Activated CD4-positive, alpha-beta T cell treated with anti-CD3 and anti-CD28 coated beads, Interleukin-2, amount 50 U/mL, for 48 hours (primary cell): ENCODE measurements at places on chromosomes 2 and 18.
A peak's percentile ranks its signal among the peaks of the same experiment; 100 is the strongest.

GRCh38 chr2:185316383-185316782, 422.2 kb upstream of the FSIP2 start:
- DNase-seq, result no peak

GRCh38 chr2:238899386-238899785, 51.5 kb downstream of the TWIST2 start:
- no peak for DNase-seq

DNA sequence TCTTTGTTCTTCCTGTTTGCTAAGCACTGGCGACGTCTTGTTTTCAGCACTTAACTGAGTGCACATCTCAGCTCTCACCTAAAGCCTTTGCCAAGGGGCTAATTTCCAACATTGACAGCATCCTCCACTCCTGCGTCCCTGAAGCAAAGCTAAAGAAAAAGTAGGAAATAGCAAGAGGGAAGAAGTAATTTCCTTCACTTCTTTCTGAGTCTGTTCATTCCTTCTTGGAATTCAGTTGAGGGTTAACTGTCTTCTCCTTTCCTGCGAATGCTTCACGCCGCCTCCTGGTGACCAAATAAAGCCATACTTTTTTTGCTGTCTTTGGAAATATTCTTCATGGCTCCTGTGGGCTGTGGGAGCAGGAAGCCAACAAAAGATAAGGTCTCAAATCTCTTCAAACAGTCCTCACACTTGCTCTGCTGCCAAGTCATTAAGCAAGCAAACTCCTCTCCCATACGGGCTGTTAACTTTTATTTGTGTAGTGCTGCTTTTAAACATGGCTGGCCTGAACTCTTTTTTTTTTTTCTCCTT, 100.9 kb downstream of the DPP10 start:
- no peak for DNase-seq

GRCh38 chr2:60926741-60927552, 45.6 kb downstream of the REL start:
- DNase-seq, result no peak

- DNase-seq, result no peak
Observed at GRCh38 chr2:27932396-27932795, 41.9 kb downstream of the BABAM2 start.

- DNase-seq, result no peak
Observed at GRCh38 chr2:224426656-224427055, 24.7 kb upstream of the FAM124B start.

DNA sequence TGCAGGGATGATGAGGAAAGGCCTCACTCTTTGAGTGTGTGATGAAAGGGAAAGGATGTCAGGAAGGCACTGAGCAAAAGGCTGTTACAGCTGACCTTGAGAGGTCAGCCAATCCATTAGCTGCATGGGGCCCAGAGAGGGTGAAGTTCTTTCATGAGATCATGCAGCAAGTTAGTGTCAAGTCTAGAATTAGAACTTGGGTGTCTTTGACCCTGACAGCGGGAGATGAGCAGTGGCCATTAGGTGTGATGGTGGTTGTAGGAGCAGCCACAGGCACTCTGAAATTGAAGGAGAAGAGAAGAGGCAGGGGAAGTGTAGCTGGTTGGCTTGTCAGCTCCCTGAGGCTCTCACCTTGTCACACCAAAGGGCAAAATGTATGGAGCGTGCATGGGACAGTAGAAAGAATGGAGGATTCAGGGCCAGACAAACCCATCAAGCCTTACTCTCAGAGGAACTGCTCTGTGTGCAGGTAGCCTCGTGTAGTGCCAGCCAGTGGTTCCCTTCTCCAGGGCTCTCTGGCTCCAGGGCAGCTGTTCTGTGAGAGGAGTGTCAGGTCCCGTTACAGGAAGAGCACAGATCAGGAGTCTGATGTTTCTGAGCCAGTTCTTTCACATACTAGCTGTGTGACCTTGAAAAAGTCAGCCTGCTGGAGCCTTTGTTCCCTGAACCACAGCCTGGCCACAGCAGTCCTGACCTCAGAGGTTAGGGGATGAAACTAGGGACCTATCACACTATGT, 35.9 kb downstream of the MAP4K4 start:
- DNase-seq, result no peak

- DNase-seq, result peak; percentile 40
Observed at GRCh38 chr2:207311316-207312005, 145.7 kb upstream of the KLF7 start.

GRCh38 chr18:48669991-48670750, 131.3 kb downstream of the CTIF start:
- DNase-seq, result no peak

DNA sequence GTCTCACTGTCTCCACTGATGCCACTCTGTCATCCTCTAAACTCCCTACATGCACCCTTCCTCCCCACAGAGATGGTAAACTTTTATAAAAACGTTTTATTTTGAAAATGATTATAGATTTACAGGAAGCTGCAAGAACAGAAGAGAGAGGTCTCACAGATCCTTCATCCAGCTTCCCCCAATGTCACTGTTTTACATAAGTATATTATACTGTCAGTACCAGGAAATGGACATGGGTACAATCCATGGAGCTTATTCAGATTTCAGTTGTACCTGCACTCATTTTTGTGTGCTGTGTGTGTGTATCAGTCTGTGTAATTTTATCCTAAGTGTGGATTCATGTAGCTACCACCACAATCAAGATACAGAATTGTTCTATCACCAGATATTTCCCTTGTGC, 46.7 kb upstream of the FOXI3 start:
- no peak for DNase-seq

GRCh38 chr2:39593439-39594393, 72.0 kb upstream of the TMEM178A start:
- no peak for DNase-seq

GRCh38 chr18:27780061-27780745, 396.7 kb downstream of the CDH2 start:
- DNase-seq, result no peak

- no peak for DNase-seq
Observed at GRCh38 chr2:48116497-48116896, 210.2 kb upstream of the FBXO11 start.

GRCh38 chr2:105324101-105324500, 5.4 kb downstream of the TGFBRAP1 start:
- no peak for DNase-seq

GRCh38 chr2:137467246-137467862, 496.9 kb upstream of the HNMT start:
- DNase-seq, result peak; percentile 18

DNA sequence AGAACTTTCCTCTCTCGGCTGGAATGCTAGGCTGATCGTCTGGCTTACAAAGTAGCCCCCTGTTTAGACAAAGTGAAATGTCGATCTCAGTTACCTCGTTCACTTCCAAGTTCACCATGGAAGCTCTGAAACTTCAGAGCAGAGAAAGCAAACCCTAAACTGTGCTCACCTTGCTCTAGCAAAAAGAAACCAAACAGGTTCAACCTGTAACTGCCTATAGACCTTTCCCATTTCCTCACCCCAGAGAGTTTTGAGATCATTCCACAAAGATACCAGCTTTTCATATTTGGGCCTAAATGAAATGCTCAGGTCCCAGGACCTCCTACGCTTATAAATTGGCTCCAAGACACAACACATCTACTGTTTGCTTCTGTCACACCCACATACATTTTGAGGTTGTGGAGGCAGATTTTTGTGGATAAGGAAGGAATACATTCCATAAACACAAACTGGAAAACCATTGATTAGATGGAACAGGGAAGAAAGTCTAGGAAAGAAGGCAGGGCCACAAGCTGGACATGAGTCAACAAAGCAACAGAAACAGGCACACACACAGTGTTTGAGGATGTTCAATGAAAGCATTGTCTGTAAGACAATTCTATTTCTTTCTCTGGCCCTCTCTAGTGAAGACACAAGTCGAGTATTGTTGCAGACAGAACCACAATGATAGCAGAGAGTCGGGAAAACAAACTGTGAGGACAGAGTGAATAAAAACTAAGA, 52.8 kb upstream of the TGIF1 start:
- no peak for DNase-seq

DNA sequence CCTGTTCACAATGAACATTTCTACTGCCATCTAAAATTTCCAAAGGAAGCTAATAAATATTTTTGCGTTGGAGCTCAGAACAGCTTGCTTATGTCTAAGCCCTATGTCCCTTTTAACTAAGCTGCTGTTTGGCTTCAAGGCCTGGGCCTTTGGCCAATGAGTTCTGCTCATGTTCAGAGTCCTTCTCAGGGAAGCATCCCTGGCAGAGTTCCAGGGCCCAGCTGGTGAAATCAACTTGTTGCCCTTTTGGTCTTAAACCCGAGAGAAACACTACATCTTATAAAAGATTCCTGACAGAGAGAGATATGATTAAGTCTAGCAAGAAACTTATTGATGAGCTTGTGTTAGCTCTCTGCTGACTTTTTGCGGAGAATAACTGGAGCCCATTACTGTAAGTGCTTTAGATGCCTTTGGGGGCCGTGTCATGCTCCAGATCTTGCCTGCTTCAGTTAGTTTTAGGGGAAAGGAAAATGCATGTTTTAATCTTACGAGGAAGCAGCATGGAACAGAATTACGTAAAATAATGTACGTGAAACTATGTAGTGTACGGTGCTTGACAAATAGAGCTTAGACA, 102.5 kb upstream of the NOSTRIN start:
- no peak for DNase-seq

- DNase-seq, result no peak
Observed at GRCh38 chr2:3345621-3346020, 32.0 kb downstream of the EIPR1 start.

DNA sequence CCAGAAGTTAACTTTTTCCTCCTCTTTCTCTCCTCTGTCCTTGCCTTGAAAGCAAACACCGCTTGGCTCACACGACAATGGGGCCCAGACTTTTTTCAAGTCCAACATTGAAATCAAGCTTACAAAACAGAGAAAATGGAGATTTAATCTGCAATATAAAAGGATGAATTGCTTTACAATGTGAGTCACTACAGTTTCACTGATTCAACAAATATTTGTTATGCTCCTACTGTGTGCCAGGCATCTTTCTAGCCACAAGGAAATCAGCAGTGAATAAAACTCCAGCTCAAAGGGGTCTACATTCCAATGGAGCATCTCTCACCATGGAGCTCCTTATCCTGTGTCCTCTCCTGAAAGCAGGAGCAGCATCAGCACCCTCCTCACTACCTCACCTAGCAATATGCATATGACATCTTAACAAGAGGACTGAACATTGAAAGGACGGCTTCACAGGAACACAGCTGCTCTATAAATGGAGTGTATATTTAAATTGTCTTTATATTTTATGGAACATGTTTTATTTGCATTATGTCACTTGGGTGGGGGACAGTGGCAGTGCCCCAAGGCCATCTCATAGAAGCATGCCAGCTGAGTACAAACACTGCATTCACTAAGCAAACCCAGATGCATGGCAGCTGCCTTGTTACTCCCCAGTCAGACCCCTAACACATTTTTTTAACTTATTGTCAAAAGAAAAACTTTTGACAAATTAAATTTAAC, 39.5 kb downstream of the PKDCC start:
- DNase-seq, result no peak

DNA sequence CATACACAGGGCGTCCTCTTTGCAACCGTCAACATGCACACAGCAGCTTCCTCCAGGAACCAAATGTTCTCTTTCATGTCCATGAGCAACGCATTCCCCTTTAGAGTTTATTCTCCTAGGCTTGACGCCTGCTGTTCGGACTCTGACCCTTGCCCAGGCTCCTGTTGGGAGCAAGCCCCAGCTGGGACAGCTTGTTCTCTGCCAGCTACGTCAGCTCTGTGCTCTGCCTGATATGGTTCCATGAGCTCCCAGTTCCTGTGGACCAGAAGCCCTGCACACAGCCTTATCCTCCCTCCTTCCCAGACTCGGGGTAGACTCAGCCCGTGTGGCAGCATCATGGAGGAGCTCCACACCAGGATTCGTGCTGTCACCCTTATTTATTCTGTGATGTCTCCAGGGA, 253.1 kb upstream of the PXDN start:
- DNase-seq, result no peak

GRCh38 chr2:180625006-180625844, 355.2 kb upstream of the UBE2E3 start:
- DNase-seq, result no peak

DNA sequence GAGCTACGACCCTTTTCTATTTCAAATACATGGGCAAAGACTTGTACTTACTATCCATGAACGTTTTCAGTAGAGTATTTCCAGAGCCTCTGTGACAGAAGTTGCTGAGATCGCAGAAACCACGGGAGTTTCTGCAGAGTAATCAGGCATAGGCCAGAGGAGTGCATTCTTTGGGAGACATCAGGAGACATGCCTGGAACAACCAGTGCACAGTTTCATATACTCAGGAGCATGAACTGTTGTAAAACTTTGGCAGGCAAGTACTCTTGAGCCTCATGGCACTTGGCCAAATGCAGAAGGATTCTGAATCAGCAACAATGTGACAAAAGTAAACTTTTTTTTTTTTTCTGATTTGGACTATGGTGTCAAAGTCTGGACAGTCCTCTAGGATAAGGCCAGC, 307.1 kb downstream of the GRB14 start:
- DNase-seq, result no peak

DNA sequence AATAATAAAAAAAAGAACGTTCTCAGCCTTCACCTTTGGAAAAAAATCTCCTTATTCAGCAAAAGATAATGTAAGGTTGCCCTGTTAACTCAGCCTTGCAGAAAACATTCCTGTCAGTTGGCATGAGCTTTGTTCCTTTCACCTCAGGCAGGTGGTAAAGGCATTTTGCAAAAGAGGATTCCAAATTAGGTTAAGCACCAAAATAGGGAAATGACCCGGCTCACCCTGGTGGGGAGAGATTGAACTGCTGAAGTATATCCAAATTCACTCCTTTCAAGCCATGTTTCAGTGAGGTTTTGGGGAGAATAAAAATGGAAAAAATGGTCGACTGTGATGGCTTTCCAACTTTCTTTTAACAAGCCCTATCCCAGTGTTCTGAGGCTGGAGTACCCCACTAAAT, 1988.8 kb upstream of the PIK3C3 start:
- DNase-seq, result no peak

DNA sequence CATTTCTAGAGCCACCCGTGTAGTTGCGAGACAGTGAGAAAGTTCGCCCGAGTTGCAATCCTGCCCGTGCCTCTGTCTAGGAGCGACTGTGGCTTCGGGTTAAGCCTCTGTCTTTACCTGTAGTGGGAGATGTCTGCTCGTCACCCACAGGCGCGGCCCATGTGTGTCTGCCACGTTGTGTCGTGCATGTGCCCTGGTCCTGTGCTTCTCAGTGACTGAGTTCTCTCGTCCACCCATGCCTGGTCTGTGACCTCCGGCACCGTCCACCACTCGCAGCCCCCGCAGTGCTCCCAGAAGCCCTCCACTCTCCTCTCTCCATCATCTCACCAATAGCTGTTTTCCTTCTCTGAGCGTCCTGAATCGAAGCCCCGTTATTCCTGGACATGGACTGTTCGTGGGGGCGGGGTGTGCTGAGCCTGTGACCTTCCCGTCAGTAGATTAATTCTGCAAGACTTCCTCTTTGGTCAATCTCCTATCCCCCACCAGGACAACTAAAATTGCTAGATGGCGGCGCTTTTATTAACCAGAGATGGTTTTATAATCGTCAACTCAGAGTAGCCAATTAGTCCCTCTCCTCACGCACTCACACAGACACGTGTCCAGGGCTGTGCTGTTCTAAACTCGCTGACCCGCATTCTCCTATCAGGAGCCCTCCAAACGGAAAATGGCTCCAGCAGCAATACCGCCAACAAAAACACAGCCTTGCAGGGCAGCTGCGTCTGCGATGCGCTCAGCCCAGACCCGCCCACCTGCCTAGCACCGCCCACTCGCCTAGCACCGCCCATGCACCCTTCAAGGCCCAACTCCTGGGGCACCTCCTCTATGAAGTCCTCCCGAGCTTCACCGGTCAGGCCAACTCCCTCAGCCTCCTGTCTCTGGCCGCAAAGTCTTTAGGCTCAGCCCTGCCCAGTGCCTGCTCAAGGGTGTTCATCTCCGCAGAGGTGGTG, 119.4 kb downstream of the TWIST2 start:
- no peak for DNase-seq
